Uterus (tissue), 4 donors: ENCODE measurements at places on chromosomes 11 and 22.

- no peak for DNase-seq
These were observed 940.9 kb downstream of the BRD1 start for GRCh38 chr22:48886604-48887393.

DNA sequence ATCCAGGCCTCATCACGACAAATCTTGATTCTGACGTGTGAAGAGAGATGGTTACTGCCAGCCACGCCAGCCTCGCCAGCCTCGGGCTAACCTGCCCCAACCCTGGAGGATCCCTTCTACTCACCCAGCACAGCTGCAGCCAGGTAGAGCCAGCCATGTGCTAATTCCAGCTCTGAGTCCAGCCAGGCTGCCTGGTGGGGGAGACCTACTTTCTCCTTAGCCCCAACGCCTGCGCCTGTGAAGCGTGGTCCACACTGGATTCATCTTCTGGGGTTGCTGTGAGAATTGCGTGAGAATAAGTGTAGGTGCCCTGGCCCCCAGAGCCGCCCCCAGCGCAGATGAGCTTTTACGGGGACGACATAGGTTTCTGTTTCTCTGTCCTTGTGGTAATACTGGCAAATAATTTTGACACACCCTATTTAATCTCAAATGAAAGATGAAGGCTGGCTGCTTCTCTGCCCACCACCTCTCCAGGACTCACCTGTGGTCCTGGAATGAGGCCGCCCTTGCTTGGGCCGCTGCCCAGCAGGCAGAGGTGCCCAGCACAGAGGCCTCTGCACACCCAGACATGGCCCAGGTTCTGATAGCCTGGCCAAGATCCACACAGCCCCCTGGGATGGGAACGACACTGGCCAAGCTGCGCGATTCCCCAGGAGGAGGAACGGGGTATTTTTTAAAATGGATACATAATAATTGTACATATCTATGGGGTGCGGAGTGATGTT, 528.4 kb downstream of the TBC1D22A start:
- peak; percentile 5 for DNase-seq

DNA sequence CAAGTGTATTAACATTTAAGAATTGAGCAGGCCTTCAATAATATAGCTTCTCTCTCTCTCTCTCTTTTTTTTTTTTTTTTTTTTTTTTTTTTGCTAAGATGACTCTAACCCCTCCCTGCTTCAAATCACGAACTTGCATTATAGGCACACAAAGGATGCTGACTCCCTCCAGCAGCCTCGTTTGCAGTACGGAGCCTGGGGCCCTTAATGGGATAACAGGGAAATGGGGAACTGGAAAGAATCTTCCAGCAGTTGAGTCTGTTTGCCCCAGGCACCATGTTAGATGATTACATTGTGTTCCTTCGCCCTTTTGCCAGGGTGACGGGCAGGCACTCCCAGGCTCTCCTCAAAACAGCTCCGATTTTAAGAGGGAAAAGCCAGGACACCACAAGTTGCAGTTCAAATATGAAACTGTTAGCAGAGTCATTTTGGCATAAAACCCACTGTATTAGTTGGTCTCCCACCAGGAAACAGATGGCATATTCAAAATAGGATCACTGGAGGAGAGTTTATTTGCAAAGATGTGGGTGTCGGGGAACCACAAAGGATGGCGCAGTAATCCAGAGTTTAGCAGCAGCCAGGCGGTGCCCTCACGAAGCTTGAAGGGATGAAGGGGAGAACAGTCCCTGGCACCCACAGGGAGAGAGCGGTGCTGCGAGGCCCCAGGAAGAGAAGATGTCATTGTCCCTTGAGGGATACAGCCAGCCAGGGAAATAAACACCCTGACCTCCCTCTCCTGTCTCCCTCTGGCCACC, 26.5 kb upstream of the TREH start:
- no peak for DNase-seq

DNA sequence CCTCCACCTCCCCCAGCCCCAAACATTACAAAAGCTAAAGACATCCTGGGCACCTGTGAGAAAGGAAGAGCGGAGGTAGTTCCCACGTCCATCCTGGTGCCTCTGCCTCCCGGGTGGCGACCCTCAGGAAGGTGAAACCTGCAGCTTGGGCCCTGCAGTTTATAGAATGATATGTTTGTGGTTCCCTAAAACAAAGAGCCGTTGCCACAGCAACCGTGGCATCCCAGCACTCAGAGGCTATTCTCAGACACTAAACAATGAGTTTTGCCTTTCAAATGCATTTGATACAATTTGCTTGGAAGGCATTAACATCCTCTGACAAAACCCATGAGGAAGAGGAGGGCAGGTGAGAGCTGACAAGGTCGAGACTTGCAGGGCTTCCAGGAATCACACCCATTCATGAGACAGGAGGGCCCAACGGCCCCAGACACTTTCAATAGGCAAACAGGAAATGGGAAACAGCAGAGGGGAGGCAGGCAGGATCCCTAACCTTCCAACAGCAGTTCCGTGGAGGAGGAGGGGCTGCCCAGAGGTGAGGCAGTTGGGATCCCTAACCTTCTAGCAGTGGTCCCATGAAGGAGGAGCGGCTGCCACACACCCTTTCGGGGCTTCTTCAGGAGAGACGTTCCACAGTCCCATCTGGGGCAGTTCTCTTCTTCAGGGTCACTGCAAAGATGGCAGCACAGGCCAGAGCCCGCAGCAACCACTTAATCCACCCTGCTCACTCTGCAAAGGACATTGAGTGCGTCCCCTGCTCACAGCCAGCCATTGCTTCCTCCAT, 379.2 kb downstream of the SHANK2 start:
- no peak for DNase-seq

- peak; percentile 26 for DNase-seq
These were observed 1.1 kb downstream of the ST13 start for GRCh38 chr22:40855071-40855978.

GRCh38 chr11:42205518-42205917, 746.1 kb upstream of the LRRC4C start:
- DNase-seq = no peak

GRCh38 chr11:1556278-1556902, 15.7 kb downstream of the DUSP8 start:
- no peak for DNase-seq

GRCh38 chr22:44224166-44224565, 43.4 kb downstream of the PARVG start:
- DNase-seq = no peak

DNA sequence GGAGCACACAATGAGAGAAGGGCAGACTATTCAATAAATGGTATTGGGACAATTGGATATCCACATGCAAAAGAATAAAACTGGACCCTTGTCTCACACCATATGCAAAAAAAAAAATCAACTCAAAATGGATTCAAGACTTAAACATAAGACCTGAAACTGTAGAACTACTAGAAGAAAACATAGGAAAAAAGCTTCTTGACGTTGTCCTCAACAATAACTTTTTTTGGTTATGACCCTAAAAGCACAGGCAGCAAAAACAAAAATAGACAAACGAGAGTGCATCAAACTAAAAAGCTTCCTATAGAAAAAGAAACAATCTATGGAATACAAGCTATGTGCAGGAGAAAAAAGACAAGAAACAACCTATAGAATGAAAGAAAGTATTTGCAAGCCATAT, 37.1 kb upstream of the EED start:
- no peak for DNase-seq

DNA sequence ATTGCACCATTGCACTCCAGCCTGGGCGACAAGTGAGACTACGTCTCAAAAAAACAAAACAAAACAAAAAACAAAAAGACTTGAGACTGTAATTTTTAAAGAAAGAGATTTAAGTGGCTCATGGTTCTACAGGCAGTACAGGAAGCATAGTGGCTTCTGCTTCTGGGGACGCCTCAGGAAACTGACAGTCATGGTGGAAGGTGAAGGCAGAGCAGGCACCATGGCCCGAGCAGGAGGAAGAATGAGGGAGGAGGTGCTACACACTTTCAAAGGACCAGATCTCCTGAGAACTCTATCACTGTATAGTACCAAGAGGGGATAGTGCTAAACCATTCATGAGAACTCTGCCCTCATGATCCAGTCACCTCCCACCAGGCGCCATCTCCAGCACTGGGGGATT, 52.0 kb downstream of the CBL start:
- no peak for DNase-seq

GRCh38 chr22:32622004-32622743, 147.6 kb downstream of the FBXO7 start:
- DNase-seq = peak; percentile 76

DNA sequence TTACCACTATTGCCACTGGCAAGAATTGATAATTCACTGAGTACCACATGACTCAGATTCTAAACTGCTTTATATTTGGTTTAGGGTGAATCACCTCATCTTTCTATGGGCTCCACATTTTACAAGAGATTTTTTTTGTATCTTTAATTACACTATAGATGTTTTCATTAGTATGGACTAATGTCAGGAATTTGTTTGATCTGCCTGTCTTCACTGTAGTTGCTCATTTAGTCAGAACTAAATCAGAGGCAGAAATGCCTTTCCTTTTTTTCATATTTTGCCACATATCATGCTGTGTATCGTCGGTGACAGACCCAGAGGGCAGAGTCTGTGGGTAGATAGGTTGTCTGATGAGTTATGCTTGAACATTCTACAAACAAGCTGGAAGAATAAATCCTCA, 524.1 kb downstream of the METTL15 start:
- no peak for DNase-seq

DNA sequence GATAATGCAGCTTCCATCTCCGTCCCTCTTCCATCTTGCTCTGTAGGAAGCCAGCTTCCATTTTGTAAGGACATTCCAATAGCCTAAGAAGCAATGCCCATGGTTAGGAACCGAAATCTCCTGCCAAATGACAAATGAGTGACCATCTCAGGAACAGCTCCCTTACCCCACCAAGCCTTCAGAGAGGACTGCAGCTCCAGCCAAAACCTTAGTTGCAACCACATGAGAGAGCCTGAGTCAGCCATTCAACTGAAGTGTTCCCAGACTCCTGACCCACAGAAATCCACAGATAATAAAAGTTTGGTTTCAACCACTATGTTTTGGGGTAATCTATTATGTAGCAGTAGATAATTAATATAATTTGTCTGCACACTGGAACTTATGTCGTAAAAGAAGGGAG, 51.7 kb upstream of the LDLRAD3 start:
- no peak for DNase-seq

DNA sequence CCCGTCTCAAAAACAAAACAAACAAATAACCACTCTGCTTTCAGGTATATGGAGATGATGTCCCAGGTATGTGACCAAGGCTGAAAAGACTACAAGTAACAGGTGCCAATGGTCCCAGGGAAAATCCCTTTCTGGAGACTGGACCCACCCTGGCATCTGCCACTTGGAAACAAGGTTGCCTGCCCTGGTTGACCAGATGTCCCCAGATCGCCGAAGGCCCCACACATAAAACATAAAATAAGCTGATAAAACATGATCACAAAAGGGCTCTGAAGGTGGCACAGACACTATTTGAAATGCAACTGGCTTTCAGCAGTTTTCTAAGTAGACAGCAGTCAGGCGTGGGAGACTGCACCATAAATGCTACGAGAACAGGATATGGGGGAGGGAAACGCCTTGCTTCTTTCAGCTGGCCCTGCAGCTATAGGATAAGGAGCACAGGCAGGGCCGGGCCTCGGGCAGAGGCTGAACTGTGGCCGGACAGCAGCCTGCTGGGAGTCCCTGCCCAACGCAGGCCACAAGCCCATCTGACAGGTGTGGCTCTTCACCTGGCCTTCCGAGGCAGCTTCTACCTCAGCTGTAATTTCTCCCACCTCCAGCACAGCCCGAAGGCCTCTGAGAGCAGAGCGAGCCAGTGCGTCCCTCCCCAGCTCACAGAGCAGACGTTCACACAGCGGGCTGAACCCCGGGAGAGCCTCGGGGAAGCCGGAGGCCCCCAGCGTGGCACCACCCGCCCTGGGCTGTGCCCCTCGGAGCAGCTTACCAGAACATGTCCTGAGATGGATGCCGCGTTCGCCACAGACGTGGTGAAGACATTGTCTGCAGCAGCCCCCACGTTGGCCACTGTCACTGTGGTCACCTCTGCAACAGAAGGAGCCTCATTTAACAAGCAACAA, 4.0 kb downstream of the DEAF1 start:
- no peak for DNase-seq

GRCh38 chr11:29200791-29201562, 815.9 kb downstream of the KCNA4 start:
- DNase-seq = no peak

GRCh38 chr11:8235925-8236324, 27.8 kb downstream of the LMO1 start:
- DNase-seq = no peak

DNA sequence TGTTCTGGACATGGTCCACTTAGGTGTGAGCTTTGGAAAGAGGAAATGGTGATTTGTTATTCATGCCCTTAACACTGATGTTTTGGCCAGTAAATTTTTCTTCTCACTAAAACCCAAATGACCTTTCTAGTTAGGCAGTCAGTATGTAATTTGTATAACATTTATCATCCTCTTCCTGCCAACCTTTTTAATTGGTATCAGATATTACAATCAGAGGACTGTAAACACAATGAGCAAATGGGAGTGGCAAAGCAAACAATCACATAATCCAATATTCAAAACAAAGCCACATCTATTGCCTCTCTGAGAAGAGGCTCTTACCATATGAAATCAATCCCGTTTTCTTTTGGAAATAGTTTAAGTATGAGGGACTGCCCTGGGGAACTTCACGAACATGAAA, 49.1 kb downstream of the BBOX1 start:
- no peak for DNase-seq

DNA sequence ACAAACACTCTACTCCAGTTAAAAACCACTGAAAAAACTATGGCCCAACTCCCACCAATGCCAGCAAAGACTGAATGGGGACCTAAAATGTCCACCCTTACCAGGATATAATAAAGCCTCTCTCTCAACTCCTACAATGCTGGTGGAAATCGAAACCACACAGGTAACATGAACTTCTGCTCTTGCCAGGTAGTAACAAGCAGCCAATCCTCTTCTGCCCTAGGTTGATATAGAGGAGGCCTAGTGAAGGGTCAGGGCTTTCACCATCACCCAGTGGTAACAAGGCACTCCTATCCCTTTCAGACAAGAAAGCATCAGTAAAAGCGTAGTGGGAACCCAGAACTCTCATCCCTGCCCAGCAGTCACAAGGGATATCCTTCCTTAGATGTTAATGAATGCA, 22.6 kb downstream of the DCUN1D5 start:
- no peak for DNase-seq

GRCh38 chr22:46078241-46079092, 71.9 kb upstream of the PPARA start:
- DNase-seq = peak; percentile 85

DNA sequence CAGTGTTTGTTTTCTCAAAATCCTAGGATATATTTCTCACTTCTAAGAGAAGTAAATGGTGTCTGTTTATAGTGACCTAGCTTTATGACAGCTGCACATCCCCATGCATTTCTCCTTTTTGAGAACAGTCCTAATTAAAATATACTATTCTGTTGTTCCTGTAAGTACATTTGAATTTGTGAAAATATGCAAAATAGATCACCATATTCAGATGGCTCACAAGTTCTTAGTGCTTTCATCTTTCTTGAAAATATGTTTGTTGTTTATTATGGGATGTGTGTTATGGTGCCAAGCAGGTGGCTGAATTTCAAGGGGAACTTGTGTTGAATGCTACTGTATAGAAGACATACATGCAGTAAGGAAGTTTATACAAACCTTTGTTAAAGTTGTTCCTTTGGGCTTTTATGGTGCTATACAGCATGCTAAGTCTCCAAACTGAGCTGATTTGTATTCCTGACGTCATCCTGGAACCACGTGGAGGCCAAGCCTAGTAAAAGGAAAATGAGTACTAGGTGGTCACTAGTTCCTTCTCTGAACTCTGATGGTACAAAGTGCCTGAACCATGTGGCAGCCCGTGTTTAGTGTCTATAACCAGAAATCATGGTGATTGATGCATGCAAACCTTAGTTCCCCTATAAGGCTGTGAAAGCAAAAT, 7.8 kb upstream of the VSTM5 start:
- DNase-seq = no peak
